ENCODE measurements at places on chromosomes 16 and 17.

DNA sequence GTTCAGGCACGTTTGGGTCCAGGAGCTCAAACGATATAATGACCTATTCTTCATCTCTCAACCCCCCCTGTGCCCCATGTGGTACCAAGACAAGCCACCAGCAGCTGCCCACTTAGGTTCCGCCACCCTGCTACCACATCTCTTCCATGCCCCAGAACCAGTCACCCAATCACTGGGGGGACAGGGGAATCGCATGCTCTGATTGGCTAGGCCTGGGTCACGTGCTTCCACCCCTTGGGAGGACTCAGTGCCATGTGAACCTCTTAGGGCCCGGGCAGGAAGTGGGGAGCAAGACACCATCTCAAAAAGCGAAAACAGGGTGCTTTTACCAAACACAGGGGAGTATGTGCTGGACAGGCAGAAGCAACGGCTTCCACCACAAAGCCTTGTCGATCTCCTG, 91.3 kb downstream of the KATNIP start:
- no peak for DNase-seq

DNA sequence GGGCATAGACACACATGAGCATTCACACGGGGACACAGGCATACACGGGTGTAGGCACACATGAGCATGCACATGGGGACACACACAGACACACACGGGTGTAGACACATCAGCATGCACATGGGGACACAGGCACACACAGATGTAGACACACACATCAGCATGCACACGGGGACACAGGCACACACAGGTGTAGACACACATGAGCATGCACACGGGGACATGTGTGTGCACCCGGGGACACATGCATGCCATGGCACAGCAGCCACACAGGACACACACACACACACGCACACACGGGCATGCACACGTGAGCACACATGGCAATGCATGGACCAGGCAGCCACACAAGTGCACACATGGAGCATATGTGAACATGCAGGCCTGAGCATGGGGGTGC, 5.2 kb upstream of the DCXR start:
- no peak for DNase-seq

DNA sequence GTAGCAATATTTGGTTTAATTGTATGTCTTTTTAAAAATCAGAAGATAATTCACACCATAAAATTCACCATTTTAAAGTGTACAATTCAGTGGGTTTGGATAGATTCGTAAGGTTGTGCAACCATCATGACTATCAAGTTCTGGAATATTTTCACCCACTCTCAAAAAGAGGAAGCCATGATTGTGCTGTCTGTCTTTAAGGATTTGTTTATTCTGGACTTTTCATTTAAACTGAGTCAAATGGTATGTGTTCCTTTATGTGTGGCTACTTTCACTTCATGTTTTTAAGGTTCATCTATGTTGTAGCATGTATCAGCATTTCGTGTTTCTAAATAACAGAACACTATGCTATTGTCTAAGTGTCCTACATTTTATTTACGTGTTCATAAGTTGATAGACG, 68.1 kb upstream of the CPHXL start:
- DNase-seq, result no peak

DNA sequence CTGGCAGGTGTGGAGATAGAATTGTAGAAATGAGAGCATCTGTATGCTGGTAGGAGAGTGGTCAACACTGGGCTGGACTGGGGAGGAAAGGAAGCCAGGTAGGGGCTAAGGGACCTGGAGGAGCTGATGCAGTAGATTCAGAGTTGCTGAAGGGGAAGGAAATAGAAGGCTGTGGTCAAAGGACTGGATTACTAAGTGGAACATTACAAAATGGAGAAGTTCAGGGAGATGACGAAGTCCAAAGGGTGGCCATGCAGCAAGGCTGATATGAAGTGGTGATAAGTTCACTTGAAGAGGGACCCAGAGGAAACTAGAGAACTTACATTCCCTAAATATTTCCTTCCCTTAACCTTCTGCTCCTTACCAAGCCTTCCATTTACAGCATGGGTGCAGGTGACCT, 8.6 kb upstream of the CCL2 start:
- no peak for DNase-seq

DNA sequence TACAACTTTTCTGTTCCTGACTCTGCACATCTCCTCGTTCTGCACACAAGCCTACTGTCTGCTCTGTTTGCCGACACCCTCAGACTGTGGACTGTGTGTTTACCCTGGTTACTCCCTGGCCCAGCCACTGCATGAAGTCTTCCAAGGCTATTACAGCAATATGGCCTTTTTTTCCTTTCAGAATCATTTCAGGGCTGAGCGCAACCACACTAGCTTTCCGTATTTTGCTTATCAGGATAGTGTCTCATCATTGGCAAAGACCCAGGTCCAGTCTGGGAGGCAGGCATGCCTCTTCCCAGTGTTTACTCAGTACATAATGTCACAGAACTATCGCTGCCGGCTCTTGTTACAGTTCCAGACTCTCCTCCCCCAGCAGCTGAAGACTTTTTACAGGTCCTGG, 10.1 kb downstream of the DNAH9 start:
- no peak for DNase-seq

DNA sequence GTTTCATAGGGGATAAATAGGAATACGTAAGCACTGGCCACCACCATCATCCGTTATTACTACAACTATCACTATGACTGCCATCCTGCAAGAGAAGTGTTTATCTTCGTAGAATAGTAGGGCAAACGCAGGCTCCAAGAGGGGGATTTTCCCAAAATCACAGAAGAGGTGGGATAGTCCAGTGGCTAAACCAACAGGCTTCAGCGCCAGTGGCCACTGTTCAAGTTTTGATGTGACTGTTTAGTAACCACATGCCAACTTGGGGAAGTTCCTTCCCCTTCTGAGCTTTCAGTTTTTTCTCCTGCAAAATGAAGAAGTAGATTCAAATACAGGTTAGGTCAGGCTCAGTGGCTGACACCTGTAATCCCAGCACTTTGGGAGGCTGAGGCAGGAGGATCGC, 60.7 kb upstream of the GRIN2A start:
- DNase-seq, result no peak

GRCh38 chr17:43170140-43170765, 761 bp upstream of the NBR1 start:
- peak; percentile 83 for DNase-seq

DNA sequence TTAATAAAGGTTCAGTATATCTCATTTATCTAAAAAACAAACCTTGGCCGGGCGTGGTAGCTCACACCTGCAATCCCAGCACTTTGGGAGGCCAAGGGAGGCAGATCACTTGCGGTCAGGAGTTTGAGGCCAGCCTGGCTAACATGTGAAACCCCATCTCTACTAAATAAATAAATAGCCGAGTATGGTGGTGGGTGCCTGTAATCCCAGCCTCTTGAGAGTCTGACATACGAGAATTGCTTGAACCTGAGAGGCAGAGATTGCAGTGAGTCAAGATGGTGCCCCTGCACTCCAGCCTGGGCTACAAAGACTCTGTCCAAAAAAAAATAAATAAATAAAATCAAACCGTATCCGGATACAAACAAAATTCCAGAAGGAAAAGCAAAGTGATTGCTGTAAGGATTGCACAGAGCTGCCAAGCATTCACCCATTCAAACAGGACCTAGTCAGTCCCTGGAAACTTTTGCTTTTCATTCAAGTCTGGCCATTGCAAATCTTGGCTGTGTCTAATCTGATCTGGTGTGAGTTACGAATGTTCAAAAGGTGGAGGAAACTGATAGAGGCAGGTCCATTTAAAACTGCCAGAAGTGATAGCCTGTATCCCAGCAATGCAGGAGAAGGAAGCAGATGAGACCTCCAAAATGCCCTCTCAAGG, 102.5 kb upstream of the CLEC3A start:
- no peak for DNase-seq

DNA sequence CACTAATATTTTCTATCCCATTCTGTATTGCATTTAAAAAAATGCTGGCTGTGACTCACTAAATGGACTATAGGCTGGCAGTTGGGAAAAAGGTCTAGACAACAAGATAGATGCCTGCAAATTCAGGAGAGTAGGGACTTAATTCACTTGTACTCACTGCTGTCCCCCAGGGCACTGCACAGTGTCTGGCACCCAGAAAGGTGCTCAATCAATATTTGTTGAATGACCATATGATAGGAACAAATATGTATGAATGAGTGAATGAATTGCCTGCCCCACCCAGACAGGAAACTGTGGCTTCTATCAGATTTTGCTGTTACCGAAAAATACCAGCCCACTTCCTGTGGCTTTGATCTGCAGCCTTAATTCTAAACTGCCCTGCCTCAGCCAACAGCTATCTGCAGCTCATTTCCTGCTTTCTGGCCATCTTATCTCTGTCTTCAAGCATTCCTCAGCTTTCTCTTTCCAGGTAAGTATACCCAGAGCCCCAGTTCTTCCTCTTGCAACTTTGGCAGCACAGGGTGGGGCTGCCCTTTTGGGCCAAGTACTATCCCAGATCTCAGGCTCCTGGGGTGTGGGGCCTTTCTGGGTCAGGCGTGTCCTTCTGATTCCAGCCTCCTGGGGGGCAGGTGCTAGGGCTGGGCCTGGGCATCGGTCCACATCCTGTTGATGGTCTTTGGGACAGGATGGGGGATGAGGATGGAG, 15.3 kb upstream of the TNS4 start:
- DNase-seq, result no peak

GRCh38 chr17:57363580-57363979, 107.3 kb downstream of the MSI2 start:
- DNase-seq, result no peak

- DNase-seq, result peak; percentile 88
These were observed 31.4 kb downstream of the ACTG1 start for GRCh38 chr17:81481073-81481799.

- no peak for DNase-seq
These were observed 32.2 kb downstream of the BAHCC1 start for GRCh38 chr17:81427173-81428120.

GRCh38 chr16:77794586-77794985, 6.2 kb downstream of the VAT1L start:
- no peak for DNase-seq

- no peak for DNase-seq
These were observed 555 bp downstream of the HDAC5 start for GRCh38 chr17:44122816-44123355.

DNA sequence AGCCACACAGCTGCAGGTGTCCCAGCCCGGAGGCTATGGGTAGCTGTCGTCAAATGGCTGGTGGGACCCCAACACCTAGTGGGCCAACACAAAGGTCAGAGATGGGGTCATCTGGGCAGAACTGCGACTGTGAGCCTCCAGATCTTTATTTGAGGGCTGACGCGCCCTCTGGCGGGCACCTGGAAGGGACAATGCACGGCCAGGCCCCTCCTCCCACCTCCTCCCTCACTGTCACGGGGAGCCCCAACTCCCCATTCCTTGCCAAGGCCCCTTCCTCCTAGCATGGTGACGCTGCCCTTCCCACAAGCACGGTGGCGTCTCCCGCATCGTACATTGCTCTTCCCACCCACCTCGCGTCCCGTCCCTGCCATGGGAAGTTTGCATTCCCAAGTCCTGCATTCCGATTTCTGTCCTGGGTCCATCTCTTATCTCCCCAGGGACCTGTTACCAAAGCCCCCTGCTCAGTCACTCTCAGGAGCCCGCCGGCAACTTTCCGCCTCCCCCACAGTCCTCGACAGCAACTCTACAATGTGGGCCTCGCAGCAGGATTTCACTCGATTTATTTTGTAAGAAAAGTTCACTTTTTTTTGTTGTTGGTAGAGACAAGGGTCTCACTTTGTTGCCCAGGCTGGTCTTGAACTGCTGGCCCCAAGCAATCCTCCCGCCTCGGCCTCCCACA, 1.0 kb downstream of the TLE7 start:
- DNase-seq, result no peak

DNA sequence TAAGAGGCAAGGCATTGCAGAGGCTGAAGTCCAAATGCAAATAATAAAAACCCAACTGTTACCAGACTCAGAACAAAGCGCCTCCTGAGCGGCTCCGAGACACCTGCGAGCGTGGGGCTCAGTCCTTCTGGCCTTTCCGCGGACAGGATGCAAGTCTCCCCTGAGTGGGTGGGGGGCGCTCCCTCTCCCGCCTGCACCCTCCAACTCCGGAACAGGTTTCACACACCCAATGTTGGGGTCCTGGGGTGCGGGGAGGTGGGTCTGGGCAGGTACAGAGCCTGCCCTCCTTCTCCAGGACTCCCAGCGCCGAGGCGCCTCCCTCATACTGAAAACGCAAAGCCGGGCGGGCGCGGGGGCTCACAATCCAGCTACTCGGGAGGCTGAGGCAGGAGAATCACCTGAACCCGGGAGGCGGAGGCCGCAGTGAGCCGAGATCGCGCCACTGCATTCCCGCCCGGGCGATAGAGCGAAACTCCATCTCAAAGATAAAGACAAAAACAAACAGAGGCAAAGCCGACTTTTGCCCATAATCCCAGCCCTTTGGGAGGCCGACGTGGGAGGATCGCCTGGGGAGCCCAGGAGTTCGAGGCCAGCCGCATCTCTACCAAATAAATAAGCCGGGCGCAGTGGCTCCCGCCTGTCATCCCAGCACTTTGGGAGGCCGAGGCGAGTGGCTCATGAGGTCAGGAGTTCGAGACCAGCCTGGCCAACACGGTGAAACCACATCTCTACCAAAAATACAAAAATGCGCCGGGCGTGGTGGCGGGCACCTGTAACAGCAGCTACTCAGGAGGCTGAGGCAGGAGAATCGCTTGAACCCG, 893 bp downstream of the GINS2 start:
- DNase-seq, result no peak

GRCh38 chr17:17087424-17088015, 45.3 kb downstream of the MPRIP start:
- peak; percentile 55 for DNase-seq

- no peak for DNase-seq
These were observed 16.6 kb downstream of the NAGPA start for GRCh38 chr16:5016967-5017677.
